ENCODE measurements at places on chromosomes 6 and 20.
A peak's percentile ranks its signal among the peaks of the same experiment; 100 is the strongest.

DNA sequence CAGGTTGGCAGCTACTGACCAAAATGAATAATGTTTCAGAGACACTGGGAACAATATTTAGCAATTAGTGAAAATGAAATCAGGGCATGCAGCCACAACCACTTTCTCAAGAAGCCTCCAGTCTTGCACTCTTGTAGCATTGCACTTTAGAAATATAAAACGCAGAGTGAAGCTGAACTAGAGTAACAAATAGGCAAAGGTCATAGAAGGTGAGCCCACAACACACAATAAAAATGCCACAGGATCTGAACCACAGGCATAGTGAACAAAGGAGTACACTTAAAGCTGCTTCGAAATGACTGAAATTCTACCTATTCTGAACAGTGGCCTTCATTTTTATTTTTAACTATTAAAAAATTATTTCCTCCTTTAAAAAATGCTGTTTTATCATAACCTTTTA is 25.0 kb downstream of the DDO start:
- no peak for DNase-seq

DNA sequence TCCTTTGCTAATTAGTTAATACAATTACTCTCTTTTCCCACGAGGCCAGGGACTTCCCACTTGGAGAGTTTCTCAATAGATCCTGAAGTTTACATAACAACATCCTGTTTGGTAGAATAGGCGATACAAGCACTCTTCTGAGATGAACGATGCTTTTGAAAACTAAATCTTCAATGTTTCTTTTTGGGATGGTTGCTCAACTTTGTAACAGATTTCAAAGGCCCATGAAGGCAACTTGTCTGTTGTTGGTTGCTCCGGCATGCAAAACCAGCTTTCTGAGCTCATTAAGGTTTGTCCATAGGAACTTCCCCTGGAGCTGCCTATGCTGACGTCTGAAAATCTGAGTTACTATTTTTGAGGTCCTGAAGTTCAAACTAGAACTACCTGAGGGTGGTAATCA is 25.9 kb upstream of the ROS1 start:
- DNase-seq = no peak

GRCh38 chr6:7111095-7111690 is 3.4 kb downstream of the RREB1 start:
- no peak for DNase-seq

DNA sequence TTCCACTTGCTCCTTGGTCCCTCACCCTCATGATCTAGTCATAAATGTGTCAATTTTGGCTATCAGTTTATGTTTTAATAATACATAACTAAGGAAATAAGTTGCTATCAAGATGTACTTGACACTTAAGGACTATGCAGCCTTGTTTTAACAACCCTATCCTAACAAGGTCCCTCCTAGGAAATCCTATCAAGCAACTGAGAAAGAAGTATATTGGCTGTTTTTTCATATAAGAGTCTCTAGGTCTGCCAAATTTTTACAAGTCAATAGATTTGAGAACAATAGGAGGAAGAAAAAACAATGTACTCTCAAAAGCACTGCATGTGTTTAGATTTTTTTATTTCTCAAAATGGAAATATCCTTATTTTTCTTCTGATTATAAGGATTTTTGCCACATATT is 14.7 kb downstream of the FILIP1 start:
- no peak for DNase-seq

DNA sequence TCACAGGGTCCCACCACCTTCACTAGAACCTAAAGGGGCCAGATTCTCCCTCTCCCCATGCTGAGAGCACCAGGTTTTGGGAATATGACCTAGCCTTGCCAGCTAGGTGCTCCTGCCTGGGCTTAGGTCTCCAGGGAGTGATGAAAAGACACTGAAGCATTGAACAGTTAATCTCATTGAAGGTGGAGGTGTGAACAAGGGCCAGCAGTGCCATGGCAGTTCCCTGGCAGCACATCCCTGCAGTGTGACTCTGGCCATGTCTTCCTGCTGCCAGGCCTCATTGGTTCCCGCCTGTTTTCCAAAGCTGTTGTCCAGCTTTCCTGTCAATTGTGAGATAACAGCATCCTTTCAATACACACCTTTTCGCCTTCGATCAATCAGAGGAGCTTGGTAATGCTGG is 10.9 kb downstream of the PPIL6 start:
- DNase-seq = no peak

- no peak for DNase-seq
Measured at GRCh38 chr6:151275566-151275965, 35.8 kb downstream of the AKAP12 start.

DNA sequence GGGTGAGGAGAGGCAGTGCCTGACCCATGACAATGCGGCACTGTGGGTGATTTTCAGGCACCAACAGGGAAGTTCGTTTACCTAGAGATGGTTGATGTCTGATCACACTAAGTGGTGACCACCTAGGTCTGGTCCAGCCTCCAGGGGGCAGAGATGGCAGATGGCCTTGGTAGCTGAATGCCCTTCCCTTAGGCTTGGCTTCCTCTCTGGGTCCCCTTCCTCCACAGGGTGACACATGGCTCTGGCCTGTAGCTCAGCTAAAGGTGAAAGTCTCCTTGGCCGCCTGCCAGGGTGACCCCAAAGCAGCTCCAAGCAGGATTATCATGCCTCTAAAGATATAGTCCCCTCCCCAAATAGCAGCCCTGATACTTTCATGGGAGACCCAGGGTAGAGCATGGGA is 6.4 kb downstream of the GDAP1L1 start:
- no peak for DNase-seq

GRCh38 chr6:26275663-26276062 is 89.3 kb upstream of the BTN3A2 start:
- no peak for DNase-seq

GRCh38 chr6:50025258-50025657 is 3.5 kb upstream of the DEFB110 start:
- no peak for DNase-seq

DNA sequence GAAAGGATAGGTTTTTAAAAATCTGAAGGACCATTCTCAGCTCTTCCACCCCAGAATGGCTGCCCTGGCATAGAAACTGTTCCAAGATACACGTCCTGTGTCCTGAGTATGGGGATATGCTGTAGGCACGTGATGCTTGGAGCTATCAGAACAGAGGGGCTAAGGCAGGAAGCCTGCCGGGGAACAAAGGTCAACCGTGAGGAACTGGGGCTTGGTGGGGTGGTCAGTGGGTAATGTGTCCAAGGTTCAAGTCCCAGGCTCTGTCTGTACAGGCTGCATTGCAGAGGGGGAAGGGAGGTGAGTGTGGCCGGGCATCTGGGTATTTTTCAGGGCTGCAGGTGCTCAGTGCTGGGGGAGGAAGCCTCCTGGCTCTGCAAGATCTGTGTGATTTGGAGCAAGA is 479.6 kb upstream of the CHD6 start:
- no peak for DNase-seq

GRCh38 chr6:160088069-160088783 is 33.4 kb upstream of the SLC22A1 start:
- DNase-seq = peak; percentile 77

- no peak for DNase-seq
Measured at GRCh38 chr20:5070570-5070969, 49.2 kb downstream of the PCNA start.

GRCh38 chr6:85402071-85402470 is 47.8 kb upstream of the NT5E start:
- DNase-seq = no peak

DNA sequence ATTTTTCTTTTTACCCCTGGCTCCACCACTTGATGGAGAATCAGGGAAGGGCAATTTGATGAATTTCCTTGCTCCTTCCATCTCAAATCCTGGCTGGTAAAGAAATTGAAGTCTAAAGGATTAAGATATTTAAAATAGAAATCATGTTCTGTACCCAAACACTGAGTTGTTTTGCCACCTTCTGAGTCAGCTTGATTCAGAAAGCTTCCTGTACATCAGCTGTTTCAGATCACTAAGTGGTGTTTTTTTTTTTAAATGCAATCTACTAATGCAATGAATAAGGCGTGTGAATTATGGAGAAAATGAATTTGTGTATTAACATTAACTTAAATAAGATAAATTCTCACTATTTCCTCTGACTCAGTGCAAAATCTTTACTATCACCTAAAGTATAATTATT is 11.5 kb upstream of the POPDC3 start:
- no peak for DNase-seq

DNA sequence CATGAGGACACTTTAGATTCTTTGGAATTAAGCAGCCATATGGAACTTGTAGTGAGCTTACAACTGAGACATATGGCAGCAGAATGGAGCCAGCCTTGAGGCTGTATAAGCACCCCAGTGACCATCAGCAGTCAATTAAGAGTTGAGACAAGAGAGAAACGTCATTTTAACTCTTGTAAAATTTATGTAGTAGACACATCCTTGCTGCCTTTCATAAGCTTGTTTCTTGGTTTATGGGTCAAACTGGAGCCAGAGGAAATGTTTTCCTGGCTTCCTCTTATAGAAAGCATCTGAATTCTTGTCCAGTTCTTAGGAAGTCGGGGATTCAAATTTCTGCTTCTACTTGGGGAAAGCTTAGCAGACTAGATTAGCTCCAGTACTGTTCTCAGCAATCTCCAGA is 745.1 kb upstream of the MARCKS start:
- DNase-seq = no peak

DNA sequence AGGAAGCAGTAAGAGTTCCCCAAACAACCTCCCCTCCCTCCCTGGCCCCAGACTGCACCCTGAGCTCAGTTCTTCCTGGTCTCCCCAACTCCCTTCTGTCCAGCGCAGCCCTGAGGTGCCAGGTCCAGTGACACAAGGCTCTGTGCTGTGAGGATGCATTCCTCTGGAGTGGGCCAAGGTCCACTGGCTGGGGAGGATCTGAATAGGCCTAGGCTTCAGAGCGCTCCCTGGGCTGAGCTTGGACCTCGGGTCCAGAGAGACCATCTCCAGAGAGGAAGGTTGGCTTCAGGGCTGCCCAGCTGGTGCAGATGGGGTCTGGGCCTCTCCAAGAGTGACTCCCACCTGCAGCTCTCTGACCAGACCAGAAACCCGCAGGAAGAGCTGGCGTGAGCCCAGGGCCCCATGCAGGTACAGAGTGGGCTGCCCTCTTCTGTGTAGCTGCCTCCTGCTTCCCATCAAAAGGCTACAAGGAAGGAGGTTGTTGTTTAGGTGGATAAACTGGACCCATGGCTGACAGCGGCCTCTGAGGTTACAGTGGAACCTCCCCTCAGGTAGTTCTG is 52.3 kb upstream of the MLN start:
- no peak for DNase-seq

DNA sequence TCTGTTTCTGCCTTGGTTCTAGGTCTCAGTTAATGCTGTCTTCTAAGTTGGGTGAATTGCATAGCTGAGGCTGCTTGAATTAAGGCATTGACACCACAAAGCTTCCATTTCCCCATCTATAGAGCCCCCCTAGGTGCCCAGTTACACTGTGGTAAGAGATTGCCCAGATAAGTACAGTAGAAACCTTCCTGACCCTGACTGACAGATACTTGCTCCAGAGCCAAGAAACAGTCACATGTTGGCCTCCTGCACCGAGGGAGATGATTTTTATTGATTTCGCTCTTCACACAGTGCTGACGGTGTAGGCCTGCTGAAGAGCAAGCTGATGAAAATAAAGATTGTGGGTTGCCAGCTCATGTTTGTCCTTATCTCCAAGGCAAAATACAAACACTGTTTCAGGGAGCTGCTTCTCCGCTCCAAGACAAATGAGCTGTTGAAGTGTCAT is 67.9 kb downstream of the TRMT11 start:
- DNase-seq = no peak

GRCh38 chr6:2938004-2938631 is 33.2 kb downstream of the SERPINB6 start:
- DNase-seq = no peak

DNA sequence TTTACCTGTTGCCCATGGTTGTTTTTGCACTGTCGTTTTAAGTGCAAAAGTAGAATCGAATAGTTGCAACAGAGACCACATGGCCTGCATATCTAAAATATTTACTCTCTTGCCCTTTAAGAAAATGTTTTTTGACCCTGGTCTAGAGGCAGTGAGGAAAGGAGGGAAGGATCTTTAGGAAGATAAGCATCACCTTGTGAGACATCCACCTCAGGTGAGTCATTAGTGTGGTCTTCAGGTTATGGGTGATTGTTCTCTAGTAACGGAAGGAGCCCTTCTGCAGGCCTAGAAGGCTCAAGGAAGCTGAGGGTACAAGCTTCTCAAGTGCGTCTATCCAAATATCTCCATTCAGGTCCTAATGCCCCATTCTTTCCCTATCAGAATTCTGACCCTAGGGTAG is 6.6 kb upstream of the RAB44 start:
- no peak for DNase-seq

DNA sequence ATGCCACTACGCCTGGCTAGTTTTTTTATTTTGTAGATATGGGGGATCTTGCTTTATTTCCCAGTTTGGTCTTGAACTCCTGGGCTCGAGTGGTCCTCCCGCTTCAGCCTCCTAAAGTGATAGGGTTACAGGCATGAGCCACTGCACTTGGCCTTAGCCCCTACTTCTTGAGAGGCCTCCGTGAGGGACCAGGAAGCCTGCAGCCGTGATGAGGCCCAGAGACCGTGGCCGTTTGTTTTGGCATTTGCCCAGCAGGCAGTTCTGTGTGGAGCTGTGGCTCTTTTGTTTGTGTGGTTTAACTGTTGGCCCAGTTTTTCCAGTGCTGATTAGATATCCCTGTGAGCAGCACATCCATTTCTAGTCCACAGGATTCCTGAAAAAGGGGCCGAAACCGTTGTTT is 39.8 kb downstream of the SRSF3 start:
- no peak for DNase-seq

DNA sequence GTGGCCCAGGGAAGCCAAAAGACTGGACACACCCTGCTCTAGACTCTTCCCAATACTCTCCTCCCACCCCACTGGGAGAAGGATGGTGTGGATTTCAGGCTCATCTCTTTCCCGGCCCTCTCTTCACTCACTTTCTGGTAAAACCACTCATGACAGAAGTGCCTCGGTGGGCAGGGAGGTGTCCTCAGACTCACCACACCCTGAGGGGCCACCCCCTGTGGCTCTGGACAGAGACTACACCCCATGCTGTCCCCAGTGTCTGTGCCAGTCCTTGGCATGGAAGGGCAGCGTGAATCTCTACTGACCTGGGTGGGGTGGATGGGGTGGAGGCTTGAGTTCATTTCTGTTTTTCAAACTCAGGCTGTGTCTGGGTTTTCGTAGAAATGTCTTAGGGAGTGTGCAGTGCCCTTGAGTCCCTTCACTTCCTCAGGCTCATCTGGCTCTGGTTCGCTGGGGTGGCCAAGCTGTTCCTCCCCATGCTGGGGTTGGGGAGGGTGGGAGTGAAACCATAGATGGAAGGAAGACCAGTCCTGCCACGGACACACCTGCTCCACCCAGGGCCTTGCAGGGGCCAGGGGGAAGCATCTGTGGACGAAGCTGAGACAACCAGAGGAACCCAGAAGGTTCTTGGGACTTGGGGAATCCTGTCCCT is 59.1 kb downstream of the EZR start:
- no peak for DNase-seq

Measured in RKO (cell line).